ENCODE measurements at places on chromosomes 1 and 21.

- no peak for DNase-seq
Observed at GRCh38 chr1:12756768-12757413, 10.9 kb downstream of the CFAP107 start.

DNA sequence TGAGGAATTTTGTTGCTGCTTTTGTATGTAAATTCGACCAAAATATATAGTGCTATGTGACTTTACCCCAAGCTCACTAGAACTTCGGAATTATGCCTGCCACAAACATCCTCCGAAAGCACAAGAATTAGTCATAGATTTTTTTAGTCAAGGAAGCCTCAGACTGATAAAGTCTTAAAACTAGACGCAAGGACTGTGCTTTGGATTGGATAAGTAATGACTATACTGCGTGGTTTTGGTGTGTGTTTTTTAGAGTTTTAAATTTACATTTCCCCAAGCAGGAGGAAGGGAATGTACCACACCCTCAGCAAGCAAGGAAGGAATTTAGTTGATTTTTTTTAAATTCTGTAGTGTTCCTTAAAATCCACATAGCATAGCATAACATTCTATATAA is 10.3 kb downstream of the WLS start:
- peak; percentile 85 for DNase-seq

DNA sequence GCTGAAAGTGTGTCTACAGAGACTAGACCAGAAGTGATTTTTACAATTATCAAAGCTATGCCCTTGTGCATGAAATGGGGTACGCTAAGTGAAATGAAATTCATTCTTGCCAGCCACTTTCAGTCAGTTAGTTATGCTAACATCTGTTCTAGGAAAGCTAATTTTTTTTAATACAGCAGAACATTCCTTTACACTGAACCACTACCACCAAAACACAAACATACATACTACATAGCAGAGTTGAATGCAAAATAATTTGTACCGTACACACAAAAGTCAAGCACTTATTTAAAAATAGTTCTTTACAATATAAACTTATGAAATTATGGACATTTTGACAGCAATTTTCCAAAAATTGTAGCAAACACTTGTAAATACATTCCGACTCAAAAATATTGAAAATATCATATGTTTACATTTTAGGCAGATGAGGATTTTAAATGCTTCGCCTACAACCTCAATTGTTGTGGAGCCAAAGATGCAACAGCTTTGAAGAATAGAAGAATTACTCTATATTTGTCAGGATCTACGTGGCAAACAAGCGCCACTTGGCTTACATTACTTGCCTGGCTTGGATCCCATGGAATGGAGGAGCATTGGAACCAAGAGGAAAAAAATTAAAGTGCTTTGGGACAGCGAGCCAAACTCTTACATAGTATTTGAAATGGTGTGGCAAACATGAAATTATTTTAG is 30.6 kb downstream of the WLS start:
- DNase-seq, result no peak

DNA sequence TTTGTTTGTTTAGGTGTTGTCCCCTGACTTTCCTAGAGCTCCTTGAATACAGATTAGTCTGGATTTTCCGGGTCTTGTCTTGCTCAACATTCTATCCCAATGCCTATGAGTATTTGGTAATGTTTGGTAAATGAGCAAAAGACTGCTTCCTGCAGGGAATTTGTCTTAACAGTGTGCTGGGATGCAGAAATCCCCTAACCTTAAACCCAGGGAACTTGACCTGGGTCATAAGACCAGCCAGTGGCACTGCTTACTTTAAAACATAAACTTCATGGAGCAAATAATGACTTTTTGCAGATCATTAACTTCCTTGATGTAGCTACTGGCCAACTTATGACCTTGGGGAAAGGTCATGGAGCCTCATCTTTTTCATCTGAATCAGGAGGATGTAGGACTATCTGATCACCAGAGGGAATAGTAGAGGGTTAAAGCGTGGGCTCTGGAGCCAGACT is 27.2 kb downstream of the TCEANC2 start:
- DNase-seq, result no peak

DNA sequence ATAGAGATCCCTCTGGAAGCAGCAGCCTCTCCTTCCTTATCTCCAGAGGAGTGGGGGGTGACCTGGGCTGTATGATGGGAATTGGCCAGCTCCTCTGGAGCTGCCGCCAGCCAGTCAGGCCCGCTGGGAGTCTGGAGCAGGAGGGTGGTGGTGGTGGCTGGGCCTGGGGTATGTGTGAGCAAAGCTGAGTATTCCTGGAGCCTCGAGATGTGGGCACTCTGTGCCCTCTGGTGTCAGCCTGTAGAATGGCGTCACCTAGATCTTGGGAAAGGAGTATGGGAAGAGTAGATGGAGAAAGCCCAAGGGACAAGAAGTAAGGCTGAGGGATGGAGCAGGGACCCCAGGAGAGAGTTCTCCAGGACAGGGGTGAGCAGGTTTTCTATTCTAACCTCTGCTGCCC is 16.0 kb downstream of the VANGL2 start:
- peak; percentile 58 for DNase-seq

- no peak for DNase-seq
Observed at GRCh38 chr1:236809148-236809547, 14.1 kb downstream of the MTR start.

DNA sequence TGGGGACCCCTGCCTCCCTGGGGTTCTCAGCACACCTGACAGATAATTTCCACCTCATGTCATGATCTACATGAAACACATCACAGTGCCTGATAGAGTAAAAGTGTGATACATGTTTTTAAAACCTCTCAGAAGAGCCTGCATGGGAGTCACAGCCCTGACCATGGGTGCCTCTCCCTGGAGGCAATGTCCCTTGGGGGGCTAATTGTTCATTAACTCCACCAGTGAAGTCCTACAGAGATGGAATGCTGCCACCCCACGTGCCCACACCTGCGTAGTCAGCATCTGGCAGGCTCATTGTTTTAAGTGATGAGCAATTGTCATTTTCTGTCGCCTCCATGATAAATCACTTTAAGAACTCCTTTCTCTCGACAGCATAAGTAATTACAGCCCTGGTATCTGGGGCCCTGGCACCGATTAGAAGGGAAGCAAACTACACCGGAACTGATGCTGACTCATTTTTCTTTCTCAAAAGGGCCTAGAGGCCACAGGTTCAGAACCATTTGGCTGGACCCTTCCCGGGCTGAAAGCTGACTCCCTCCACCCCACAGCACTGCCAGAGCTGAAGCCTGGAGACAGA is 109.6 kb upstream of the GJB5 start:
- no peak for DNase-seq

GRCh38 chr21:38758501-38759214 is 47.1 kb upstream of the ETS2 start:
- no peak for DNase-seq

GRCh38 chr1:207007352-207008033 is 25.1 kb downstream of the C1orf116 start:
- peak; percentile 96 for DNase-seq

GRCh38 chr1:167938080-167938636 is 1.3 kb upstream of the MPC2 start:
- DNase-seq, result no peak

- no peak for DNase-seq
Observed at GRCh38 chr1:205590457-205590768, 41.4 kb downstream of the ELK4 start.

DNA sequence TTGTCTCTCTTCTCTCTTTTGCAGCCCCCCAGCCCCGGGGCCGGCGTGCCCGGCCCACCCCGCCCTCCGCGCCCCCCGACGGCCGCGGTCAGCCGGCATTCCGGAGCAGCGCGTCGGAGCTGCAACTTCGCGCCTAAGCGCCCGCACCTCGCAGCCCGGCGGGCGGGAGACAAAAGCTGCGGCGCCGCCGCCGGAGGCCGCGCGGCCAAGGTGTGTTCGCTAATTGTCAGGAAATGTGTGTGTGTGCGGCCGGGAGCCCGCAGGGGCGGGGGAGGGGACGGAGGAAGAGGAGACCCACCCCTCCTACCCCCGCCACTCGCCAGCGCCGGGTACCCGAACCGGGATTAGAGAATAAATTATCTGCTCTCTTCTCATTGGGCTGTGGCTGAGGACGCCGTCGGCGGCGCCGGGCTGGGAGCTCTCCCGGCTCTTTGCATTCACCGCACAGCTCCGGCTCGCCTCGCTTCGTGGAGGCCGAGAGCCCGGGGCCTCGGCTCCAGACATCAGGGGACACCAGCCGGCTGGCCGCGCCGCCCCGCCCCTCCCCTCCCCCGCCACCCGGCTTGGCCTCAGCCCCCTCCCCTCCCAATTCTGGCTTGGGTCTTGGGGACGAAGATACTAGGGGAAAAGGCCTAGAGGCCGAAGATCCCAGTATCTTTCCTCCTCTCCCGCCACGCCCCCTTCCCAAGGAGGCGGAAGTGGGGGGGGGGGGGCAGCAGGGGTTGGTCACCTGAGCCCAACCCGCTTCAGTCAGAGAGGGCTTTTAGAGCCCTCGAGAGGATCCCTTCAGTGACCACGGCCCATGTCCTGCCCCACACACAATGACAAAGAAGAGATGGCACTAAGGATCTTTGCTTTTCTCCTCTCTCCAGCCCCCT is 1.3 kb upstream of the BLACAT1 start:
- no peak for DNase-seq

DNA sequence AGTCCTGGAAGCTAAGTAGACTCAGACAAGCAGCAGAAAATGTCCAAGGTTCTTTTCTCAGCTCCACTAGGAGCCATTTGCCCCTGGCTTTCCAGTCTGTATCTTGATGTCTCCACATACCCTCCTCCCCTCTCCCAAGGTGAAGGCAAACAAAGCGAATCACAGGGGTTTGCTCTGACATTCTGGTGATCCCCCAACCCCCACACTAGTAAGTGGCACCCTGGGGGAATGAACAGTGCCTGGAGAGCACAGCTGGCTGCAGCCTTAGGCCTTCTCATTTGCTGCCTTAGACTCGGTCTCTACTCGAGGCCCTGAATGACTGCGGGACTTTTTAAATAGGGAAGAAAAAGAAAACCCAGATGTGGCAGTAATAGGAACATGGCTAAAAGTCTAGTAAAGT is 15.3 kb downstream of the ERI3 start:
- no peak for DNase-seq

GRCh38 chr1:243956450-243956849 is 94.6 kb upstream of the ZBTB18 start:
- DNase-seq, result peak; percentile 35

- DNase-seq, result no peak
Observed at GRCh38 chr1:192626366-192627179, 9.4 kb upstream of the RGS13 start.

DNA sequence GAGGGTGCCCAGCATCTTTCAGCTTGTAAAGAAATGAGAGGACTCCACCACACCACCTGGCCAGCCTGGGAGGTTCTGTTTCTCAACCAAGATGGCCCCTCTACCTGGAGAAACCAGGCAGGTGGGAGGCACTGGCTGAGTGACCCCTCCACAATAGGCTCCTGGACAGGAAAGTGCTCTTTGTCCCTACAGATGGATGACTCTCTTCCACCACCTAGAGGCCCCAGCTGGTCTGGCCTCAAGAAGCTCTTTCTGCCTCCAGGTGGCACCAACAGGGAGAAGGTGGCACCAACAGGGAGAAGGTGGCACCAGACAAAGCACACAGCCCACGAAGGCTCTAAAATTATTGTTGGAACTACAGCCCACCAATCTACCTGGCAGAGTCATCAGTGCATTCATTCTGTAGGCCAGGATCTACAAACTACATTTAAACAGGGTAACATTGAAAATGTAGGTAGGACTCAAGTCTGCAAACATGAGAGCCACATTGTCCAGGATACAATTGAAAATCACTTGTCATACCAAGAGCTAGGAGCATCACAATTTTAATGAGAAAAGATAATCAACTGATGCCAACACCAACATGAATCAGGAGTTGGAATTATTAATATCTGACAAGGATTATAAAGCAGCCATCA is 14.4 kb downstream of the TMPRSS3 start:
- DNase-seq, result peak; percentile 9

GRCh38 chr1:12344596-12345349 is 114.9 kb downstream of the VPS13D start:
- DNase-seq, result no peak

GRCh38 chr1:55500601-55501000 is 285.4 kb upstream of the USP24 start:
- DNase-seq, result peak; percentile 47

DNA sequence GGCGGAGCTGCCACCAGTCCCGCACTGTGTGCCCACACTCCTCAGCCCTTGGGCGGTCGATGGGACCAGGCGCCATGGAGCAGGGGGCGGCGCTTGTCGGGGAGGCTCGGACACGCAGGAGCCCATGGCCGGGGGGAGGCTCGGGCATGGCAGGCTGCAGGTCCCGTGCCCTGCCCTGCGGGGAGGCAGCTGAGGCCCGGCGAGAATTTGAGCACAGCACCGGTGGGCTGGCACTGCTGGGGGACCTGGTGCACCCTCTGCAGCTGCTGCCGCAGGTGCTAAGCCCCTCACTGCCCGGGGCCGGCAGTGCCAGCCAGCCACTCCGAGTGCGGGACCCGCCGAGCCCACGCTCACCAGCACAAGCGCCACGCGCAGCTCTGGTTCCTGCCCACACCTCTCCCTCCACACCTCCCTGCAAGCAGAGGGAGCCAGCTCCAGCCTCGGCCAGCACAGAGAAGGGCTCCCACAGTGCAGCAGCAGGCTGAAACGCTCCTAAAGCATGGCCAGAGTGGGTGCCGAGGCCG is 267.7 kb downstream of the RYR2 start:
- no peak for DNase-seq

DNA sequence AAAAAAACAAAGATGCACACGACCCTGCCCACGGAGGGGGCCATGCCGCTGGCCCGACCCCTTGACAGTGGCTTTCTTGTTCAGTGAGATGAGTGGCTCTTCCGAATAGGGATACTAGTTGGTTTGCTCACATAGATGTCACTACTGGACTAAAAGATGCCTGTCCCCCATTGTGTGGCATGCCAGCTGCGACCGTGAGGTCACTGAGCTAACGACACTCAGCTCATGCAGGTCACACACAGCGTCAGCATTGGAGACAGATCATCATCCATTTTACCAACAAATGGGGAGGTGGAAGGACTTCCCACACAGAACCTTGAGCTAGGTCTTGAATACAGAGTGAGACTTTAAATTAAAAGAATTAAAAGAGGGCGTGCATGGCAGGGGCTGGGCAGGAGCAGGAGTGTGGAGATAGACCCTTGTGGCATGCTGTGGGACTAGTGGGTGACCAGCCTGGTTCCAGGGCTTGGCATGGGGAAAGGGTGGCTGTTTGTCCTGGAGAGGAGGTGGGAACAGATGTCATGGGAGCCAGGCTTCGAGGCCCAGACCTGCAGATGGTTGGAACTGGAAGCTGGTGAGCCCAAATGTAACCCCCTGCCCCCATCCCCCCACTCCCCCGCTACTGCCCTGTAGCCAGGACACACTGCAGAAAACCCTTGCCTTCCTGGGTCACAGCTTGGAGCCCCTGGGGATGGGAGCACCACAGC is 12.4 kb downstream of the SLC1A7 start:
- no peak for DNase-seq

DNA sequence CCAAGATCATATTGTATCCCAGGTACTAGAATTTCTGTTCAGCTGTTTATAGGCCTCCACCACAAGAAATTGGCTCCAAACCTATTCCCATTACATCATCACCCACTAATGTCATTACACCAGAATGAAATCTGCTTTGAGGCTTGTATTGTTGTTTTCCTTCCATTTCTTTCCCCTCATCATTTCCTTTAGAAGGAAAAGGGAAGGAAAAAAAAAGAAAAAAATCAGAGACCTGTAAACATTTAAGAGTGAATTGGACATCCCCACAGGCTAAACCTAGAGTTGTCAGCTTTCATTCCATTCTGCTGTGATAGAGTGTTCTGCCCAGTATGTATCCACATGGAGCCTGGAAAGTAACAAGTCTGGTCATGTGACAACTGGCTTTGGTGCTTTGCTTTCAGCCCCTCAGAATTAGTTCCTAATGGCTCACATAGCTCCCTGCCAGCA is 44.6 kb downstream of the NFYC start:
- peak; percentile 62 for DNase-seq

GRCh38 chr1:34763142-34763781 is 3.7 kb downstream of the GJB4 start:
- DNase-seq, result peak; percentile 39

All from fibroblast of skin of back (primary cell).